ENCODE measurements at places on chromosomes 2 and 18. TPM values are rescaled to one million over a fixed set of nuclear protein-coding genes. Genes with fewer than 3 reads are reported as not detected.

CD8B2 gene
- total RNA-seq, result not detected

DNA sequence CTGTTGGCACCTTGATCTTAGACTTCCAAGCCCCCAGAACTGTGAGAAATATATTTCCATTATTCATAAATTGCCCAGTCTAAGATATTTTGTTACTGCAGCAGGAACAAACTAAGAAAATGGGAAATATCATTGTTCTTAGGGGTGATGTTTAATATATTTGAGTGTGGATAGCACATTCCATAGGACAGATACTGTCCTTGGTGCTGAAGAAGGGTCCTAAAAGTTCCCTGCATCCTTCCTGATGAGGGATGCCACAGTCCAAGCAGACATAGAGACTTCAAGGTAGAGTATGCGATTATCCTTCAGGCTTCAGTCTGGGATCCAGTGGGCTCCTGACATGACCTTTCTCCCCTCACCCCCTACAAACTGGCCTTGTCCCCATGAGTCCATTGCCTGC is 689.0 kb downstream of the TDRD15 start:
- no peak for DNase-seq

DNA sequence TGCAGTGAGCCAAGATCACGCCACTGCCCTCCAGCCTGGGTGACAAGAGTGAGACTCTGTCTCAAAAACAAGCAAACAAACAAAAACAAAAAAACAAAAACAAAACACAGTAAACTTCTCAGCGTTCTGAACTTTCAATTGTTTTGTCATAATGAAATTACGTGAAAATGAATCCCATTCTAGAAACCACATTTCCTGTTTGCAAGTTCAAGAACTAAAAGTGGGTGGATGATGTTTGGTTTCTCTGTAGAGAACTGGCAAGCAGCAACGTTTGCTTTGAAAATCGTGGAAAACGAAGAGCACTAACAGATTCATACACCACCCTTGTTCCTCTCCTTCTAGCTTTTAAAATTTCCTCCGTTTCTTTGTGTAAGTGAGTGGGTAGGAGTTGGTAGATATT is 226.1 kb upstream of the LYPD1 start:
- no peak for DNase-seq

- DNase-seq, result peak; percentile 47
Observed at GRCh38 chr2:173755798-173756197, 209.4 kb downstream of the SP3 start.

DNA sequence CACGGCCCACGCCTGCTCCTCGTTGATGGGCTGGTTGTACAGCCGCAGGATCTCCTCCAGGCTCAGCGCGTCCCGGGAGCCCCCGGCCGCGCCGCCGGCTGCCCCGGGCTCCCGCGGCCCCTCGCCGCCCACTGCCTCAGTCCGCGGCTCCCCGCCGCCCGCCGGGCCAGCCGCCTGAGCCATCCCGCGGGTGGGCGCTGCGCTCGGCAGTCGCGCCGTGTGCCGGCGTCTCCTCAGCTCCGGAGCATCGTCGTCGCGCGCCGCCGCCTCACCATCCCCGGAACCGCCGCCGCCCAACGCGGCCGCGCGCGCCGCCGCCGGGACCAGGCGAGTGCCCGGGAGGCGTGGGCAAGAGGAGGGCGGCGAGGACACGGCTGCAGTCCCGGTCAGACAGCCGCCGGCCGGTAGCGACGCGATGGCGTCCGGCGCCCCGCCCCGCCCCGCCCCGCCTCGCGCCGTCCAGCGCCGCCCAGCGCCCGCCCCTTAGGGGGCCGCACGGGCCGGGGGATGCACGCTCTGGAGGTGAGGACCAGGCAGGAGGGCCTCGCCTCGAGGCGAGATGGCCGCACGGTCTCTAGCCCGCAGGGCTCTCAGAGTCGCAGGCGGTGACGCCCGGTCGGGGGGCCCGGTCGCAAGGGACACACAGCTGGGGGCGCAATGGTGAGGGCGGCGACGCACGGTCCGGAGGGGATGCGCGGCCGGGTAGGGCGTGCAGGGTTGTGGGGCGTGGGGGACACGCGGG is at the start of gene SPIRE1:
TSS of gene SPIRE1 (minus strand) at position 424 of the 742 bp plus-strand sequence. CDS start at position 183, 241 bp downstream.
- peak; percentile 68 for DNase-seq

ONECUT2 gene
- total RNA-seq, result 0.49 TPM

DNA sequence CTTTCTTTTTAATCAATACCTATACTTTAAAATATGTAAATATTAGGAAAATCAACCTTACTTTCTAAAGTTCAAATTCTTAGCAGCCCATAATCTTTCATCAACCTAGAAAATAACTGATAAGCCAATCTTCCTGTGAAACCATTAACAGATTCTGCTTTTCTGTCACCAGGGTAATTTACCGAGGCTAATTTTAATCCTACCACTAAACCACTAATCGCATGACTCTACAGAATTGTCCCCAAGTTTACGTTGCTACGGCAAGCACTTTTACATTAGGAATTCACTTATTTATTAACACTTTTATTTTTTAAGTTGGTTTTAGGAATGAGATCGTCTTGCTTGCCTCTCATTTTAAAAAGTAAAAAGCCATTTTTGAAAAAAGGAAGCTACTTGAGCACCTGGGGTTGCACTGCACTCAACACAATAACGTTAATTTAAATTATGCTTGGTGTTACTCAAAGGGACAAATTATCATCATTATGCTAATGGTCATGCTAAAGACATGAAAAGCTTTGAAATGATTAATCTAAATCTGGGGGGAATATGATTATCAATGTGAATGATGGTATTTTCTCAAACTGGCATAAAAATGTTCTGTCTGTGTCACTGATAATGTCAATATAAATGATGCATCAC is 10.2 kb downstream of the ZNF516 start:
- DNase-seq, result no peak

GRCh38 chr18:67001052-67001451 is 397.2 kb upstream of the CDH19 start:
- DNase-seq, result no peak

GRCh38 chr2:181574321-181574720 is 82.6 kb downstream of the CERKL start:
- DNase-seq, result no peak

- no peak for DNase-seq
Observed at GRCh38 chr2:215620528-215620927, 184.7 kb upstream of the FN1 start.

TUBA3D gene
- not detected for total RNA-seq

- no peak for DNase-seq
Observed at GRCh38 chr2:190996947-190997346, 17.0 kb downstream of the STAT1 start.

DNA sequence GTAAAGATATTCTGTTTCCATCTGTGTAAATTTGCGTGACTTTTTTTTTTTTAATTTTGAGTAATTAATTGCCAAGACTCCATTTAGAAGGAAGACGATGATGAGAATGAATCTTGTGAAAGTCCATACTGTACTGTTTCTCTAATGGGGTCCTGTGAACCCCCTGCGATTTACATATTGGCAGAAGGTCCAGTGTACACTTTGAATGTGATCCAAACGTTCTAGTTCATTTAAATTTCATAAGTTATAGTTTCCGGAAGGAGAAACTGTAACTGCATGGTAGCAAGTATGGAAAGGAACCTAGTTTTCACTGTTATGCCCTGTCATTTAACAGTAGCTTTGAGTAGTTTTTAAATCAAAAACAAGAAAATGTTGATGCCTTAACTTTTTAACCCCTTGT is 166.7 kb downstream of the FMNL2 start:
- DNase-seq, result no peak

- DNase-seq, result peak; percentile 98
Observed at GRCh38 chr2:109331896-109332848, 203.2 kb downstream of the SH3RF3 start.
